T-cell (primary cell): ENCODE measurements at places on chromosomes 5 and 9.

DNA sequence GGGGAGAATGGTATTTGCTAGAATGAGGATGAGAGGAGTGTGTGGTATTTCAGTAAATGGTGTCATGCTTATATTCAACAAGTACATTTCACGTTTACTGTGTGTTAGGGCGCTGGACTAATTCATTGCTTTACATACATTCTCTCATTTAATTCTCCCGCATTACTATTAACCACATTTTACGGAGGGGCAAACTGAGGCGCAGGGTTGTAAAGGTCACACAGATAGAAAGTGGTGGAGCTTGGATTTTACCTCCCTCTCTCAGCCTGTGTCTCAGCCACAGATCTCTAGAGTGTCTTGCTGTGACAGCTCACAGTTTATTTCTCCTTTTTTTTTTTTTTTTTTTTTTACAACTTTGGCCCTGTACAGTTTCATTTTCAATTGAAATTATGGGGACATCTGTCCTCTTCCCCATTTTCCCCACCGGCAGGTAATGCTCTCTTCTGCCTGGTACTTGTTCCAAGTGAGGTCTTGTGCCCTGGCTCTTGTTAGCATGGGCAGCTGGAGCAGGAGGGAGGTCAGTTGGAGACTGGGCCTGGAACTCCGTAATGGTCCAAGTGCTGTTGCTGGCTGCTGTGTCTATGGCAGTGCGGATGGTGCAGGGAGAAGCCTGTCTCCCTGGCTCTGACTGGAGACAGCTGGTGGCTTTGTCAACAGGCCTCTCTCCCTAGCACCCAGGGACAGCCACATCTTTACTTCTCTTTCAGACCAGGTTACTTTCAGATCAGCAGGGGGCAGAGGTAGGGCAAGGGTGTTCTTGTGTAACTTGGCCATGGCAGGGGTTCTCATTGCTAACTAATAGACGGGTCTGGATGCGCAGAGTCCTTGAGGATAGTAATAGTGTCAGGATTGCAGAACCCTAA is 20.5 kb upstream of the NDST1 start:
- no peak for DNase-seq

DNA sequence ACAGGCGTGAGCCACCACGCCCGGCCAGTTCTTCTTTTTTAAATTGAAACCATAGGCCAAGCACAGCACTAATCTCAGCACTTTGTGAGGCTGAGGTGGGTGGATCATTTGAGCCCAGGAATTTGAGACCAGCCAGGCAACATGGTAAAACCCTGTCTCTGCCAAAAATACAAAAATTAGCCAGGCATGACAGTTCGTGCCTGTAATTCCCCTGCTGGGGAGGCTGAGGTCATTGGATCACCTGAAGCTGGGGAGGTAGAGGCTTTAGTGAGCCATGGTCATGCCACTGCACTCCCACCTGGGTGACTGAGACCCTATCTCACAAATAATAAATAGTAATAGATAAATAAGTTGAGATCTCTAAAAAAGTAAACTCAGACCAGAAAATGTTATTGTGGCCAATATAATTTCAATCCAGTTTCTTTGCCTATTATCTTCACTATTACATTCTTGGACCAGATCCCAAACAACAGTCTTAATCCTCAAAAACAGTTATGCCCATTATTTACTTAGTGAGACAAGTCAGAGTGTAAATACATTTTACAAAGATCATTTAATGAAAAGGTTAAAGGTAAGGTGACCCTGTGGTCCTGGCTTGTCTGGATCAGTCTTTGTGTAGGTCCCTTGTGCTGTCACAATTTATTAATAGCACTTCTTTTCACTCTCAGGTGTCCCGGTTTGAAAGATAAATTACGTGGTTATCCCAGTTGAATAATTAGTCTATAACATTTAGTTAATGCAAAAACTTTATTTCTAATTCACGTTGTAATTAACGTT is 53.6 kb downstream of the RAB24 start:
- no peak for DNase-seq

GRCh38 chr9:70468291-70468690 is 53.8 kb upstream of the KLF9 start:
- DNase-seq: no peak

- no peak for DNase-seq
Observed at GRCh38 chr5:160039810-160040470, 31.0 kb downstream of the TTC1 start.

GRCh38 chr5:146365618-146366017 is 27.0 kb downstream of the POU4F3 start:
- no peak for DNase-seq
